ENCODE measurements at places on chromosomes 11 and 22.

- DNase-seq = no peak
Measured at GRCh38 chr11:19592842-19593241, 119.8 kb upstream of the NAV2 start.

- peak; percentile 26 for DNase-seq
Measured at GRCh38 chr22:44697423-44698141, 4.4 kb upstream of the PRR5 start.

GRCh38 chr11:33700063-33700501 lies 544 bp downstream of the C11orf91 start:
- no peak for DNase-seq

DNA sequence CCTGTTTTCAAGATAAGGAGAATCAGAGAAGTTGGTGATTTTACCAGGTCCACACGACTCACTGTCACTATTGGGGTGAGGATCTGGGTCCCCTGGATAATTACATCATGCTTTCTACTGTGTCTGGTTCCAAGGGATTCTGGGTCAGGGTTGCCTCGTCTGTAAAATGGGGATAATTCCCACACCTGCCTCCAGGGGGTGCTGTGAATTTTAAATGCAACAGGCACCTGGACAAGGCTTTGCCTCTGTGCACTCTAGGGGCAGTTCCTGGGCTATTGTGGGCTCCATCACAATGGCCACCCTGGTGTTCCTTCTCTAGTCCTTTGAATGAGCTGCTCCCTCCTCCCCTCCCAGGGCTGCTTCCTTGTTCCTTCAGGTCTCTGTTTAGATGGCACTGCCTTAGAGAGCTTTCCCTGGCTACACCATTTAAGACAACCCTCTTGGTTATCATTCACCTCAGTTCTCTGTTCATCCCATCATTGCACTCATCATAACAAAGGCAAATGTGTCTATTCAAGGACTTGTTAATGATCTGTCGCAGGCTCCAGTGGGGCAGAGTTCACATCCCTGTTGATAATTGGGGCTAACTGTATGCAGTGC lies 178.6 kb downstream of the MIAT start:
- DNase-seq = no peak

Measured in pons (tissue), 1 donor.